Naive thymus-derived CD4-positive, alpha-beta T cell (primary cell): ENCODE measurements at places on chromosomes 7 and 10. TPM values are rescaled to one million over a fixed set of nuclear protein-coding genes. Genes with fewer than 3 reads are reported as not detected.

DPP6 gene
- total RNA-seq = not detected

FANK1 gene
- total RNA-seq = 0.35 TPM

SCRN1 gene
- total RNA-seq = 3.2 TPM

OR6B1 gene
- total RNA-seq = not detected in 2 replicates

STRIP2 gene
- not detected for total RNA-seq

RBM20 gene
- total RNA-seq = 0.16 TPM

C10orf71 gene
- total RNA-seq = not detected

WDFY4 gene
- total RNA-seq = 39.3 TPM

APBB1IP gene
- 101 TPM for total RNA-seq

GRM3 gene
- total RNA-seq = not detected

DNA sequence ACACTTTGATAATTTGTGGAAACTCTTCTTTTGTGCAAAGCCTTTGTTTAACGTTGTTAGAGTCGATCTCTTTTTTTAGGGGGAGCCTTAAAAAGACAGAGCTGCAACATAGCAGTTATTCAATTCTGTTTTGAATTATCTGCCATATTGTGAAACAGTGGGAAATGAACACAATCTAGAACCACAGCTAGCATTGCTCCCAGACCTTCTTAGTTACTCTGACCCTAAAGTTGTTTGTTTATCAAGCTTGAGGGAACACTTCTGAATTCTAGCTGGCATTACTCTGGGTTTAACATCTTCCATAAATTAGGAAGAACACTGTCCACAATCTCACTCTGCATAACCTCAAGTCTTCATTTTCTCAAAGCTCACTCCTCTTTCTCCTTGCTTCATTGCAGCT, 217.7 kb downstream of the PRKG1 start:
- H3K4me1 ChIP-seq = no peaks in the 10 kb centered on the region
- no peak overlapping the region for H3K27ac ChIP-seq
- H3K36me3 ChIP-seq = no peaks in the 10 kb centered on the region
- H3K4me3 ChIP-seq = no peak overlapping the region
- no peaks in the 10 kb centered on the region for H3K27me3 ChIP-seq

DNA sequence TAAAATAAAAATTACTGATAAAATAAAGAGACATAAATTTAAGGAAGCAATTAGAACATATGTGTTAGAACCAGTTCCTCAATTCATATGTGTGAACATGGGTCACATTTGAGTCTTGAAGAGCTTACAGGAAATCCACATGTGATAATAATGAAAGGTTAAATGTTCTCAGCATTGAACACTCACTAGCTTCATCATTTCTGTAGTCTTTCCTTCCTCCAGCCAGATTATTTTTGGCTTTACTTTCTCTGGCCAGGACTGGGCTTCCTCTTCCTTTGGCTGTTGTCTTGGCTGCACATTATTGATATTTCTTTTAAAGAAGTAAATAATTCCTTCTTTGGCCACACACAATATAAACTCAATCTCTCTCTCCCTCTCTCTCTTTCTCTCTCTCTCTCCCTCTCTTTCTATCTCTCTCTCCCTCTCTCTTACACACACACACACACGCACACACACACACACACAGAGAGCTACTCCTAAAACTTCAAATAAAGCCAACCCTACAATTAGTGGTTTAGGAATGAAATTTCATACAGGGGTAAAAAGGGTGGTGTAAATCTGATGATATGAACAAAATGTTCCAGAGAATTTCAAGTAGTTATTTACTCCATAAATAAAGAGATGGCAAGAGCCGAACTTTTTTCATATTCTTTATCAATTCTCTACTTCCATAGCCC, 171.2 kb downstream of the REEP3 start:
- no peaks in the 10 kb centered on the region for H3K27me3 ChIP-seq
- no peaks in the 10 kb centered on the region for H3K36me3 ChIP-seq
- DNase-seq = no peak
- H3K4me3 ChIP-seq = no peak overlapping the region

GRCh38 chr7:75611557-75612178, 119.5 kb downstream of the SPDYE5 start:
- H3K27me3 ChIP-seq = no peaks in the 10 kb centered on the region
- DNase-seq = no peak
- no peaks in the 10 kb centered on the region for H3K36me3 ChIP-seq
- no peak overlapping the region for H3K27ac ChIP-seq
- H3K4me3 ChIP-seq = no peak overlapping the region
- no peaks in the 10 kb centered on the region for H3K4me1 ChIP-seq

DNA sequence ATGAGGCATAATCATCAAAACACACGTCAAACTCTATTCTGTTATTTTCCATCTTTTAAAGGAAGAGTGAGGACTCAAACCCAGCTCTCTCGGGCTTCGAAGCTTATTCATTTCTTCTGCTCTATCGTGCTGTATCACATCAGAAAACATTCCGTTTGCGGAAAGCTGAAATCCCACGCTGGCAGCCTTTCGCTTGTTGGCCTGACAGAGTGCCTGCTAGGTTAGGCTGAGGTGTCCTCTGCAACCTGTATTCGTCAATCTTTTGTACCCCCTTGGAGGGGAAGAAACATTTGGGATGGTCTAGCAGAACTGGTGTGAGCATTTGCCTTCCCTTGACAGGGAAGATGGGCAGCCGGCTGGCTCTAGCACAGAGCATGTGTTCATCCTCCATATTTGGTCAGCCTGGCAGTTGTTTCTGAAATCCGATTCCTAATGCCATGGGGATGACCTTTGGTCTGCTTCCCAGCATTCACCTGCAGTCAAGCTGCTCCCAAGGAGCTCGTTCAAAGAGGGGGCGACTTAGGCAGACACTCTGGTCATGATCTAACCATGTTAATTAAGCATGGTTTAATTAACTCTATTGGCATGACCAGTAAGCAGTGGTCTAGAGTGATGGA, 55.2 kb downstream of the TACC2 start:
- no peaks in the 10 kb centered on the region for H3K4me1 ChIP-seq
- no peak overlapping the region for H3K4me3 ChIP-seq
- H3K36me3 ChIP-seq = no peaks in the 10 kb centered on the region
- DNase-seq = no peak
- no peaks in the 10 kb centered on the region for H3K27me3 ChIP-seq
- H3K27ac ChIP-seq = no peak overlapping the region

GRCh38 chr10:79098596-79099015, 29.8 kb downstream of the ZMIZ1 start:
- no peaks in the 10 kb centered on the region for H3K36me3 ChIP-seq
- no peak for DNase-seq
- no peak overlapping the region for H3K4me3 ChIP-seq
- H3K4me1 ChIP-seq = no peaks in the 10 kb centered on the region
- no peak overlapping the region for H3K27ac ChIP-seq
- no peaks in the 10 kb centered on the region for H3K27me3 ChIP-seq

- no peaks in the 10 kb centered on the region for H3K27me3 ChIP-seq
- H3K4me3 ChIP-seq = no peak overlapping the region
- H3K4me1 ChIP-seq = no peaks in the 10 kb centered on the region
- peaks cover 97% of the 10 kb centered on the region for H3K36me3 ChIP-seq
- no peak for DNase-seq
Measured at GRCh38 chr7:98229991-98230745, 18.9 kb downstream of the BHLHA15 start.

GRCh38 chr7:27846388-27846787, 106.4 kb downstream of the TAX1BP1 start:
- H3K4me3 ChIP-seq = no peak overlapping the region
- H3K36me3 ChIP-seq = no peaks in the 10 kb centered on the region
- no peak for DNase-seq

DNA sequence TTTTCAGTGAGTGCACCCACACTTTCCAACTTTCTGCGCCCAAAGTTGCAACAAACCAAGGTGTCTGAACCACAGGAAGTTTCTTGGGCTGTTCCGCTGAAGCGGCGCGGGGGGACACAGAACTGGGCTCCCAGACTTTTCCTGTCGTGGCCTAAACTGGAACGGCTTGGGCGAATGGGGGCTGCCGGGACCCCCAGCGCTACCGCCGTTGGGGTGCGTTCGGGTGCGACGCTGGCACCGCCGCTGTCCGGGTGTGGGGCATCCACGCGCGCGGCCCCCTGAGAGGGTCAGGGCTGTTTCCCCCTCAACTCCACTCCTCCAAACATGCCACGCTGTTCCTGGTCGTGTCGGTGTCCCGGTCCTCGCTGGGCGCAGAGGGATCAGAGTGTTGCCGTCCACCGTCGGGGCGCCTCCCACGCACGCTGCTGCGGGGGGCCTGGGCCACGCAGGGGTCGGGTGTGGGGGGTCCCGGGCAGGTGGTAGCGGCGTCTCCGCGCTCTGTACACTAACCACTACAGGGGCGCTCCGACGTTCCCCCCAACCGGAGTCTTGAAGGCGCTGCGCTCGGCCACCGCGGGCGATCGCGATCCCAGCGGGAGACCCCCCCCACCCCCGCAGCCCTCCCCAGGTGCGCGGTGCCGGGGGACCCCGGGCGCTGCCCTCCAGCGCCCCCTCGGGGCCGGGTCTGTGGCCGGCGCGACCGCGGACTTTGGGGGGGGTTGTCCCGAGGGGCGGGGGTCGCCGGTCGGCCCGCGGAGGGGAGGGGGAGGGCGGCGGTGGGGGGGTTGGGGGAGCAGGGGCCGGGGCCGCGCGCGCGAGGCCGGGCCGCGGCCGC, 2.2 kb upstream of the CUX1 start:
- peak; percentile 67 for DNase-seq
- H3K27me3 ChIP-seq = no peaks in the 10 kb centered on the region
- H3K4me1 ChIP-seq = no peaks in the 10 kb centered on the region
- H3K36me3 ChIP-seq = no peaks in the 10 kb centered on the region

GRCh38 chr7:73451780-73452398, 18.3 kb downstream of the FZD9 start:
- peak; percentile 62 for DNase-seq
- no peaks in the 10 kb centered on the region for H3K27me3 ChIP-seq
- H3K36me3 ChIP-seq = peaks cover 14% of the 10 kb centered on the region
- no peak overlapping the region for H3K4me3 ChIP-seq
- H3K27ac ChIP-seq = no peak overlapping the region

DNA sequence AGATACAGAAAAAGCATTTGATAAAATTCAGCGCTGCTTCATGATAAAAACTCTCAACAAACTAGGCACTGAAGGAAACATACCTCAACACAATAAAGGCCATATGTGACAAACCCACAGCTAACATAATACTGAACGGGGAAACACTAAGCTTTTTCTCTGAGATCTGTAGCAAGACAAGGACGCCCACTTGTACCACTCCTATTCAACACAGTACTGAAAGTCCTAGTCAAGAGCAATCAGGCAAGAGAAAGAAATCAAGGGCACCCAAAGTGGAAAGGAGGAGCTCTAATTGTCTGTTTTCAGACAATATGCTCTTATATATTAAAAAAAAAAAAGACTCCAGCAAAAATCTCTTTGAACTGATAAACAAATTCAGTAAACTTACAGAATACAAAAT, 13.3 kb downstream of the DIP2C start:
- H3K27ac ChIP-seq = no peak overlapping the region
- no peaks in the 10 kb centered on the region for H3K27me3 ChIP-seq
- H3K4me3 ChIP-seq = no peak overlapping the region
- no peaks in the 10 kb centered on the region for H3K36me3 ChIP-seq
- no peak for DNase-seq
- H3K4me1 ChIP-seq = no peaks in the 10 kb centered on the region

- peak overlapping the region; percentile 50 for H3K4me3 ChIP-seq
- H3K27me3 ChIP-seq = peaks cover 16% of the 10 kb centered on the region
- no peak for DNase-seq
- no peaks in the 10 kb centered on the region for H3K36me3 ChIP-seq
Measured at GRCh38 chr7:522071-522950, 2.7 kb upstream of the PDGFA start.

- no peaks in the 10 kb centered on the region for H3K36me3 ChIP-seq
- no peaks in the 10 kb centered on the region for H3K4me1 ChIP-seq
- H3K27me3 ChIP-seq = no peaks in the 10 kb centered on the region
- H3K27ac ChIP-seq = no peak overlapping the region
Measured at GRCh38 chr10:107427016-107427415, 262.5 kb upstream of the SORCS1 start.

- H3K27me3 ChIP-seq = no peaks in the 10 kb centered on the region
- no peaks in the 10 kb centered on the region for H3K36me3 ChIP-seq
- H3K4me1 ChIP-seq = peaks cover 11% of the 10 kb centered on the region
- DNase-seq = no peak
Measured at GRCh38 chr10:6128591-6129251, 39.9 kb downstream of the RBM17 start.

GRCh38 chr7:5234852-5235831, 45.1 kb downstream of the WIPI2 start:
- H3K27me3 ChIP-seq = no peaks in the 10 kb centered on the region
- no peak for DNase-seq
- no peaks in the 10 kb centered on the region for H3K4me1 ChIP-seq
- peaks cover 20% of the 10 kb centered on the region for H3K36me3 ChIP-seq
- no peak overlapping the region for H3K4me3 ChIP-seq
- no peak overlapping the region for H3K27ac ChIP-seq

DNA sequence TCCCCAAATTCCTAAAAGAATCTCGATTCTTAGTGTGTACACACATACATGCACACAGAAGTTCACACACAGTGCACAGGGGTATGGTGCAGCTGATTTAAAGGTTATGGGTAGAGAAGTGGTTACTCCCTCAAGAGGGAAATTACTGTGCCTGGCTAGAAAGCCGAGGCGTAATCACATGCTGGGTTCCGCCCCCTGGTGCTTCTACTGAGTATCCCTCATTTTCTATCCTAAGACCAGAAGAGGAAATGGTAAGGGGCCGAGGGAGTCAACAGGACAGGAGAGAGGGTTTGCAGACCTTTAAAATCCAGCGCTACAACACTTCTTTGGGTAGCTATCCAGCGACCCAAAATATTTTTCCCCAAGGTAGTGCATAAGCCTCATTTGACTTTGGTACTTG, 147.3 kb upstream of the TMEM196 start:
- DNase-seq = no peak
- no peaks in the 10 kb centered on the region for H3K4me1 ChIP-seq
- no peaks in the 10 kb centered on the region for H3K27me3 ChIP-seq
- no peaks in the 10 kb centered on the region for H3K36me3 ChIP-seq
- no peak overlapping the region for H3K27ac ChIP-seq

DNA sequence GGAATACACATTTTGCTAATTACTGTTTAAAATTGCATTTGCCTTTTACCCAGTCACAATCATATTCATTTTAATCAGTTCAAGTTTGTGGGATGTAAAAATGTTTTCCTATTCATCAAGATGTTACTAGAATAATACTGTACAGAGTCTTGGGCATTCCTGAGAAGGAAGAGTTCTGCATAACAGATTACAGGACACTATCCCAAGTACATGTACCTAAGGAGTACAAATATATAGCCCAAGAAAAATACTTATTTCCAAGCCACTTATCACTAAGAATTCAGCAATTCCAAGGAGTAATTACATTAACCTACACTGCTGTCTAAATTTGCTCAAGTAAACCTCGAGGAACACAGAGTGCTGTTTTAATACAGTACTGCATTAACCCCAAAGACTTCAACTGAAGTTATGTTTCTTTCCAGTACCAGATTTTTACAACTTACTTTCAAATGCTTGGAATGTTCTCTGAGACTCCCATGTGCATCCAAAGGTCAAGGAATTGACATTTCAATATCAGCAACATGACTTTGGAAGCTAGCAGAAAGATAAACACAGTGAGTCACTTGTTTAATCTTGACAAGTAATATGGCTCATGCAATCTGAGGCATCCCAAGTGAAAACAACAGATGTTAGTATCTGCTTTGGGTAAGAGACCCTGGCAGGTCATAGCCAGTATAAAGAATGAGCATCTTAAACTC, 125.4 kb upstream of the BET1 start:
- no peak for DNase-seq
- no peaks in the 10 kb centered on the region for H3K4me1 ChIP-seq
- no peaks in the 10 kb centered on the region for H3K36me3 ChIP-seq
